ENCODE measurements at places on chromosomes 11 and 22.

- no peak for DNase-seq
Measured at GRCh38 chr22:32342977-32343376, 14.7 kb upstream of the RFPL3 start.

DNA sequence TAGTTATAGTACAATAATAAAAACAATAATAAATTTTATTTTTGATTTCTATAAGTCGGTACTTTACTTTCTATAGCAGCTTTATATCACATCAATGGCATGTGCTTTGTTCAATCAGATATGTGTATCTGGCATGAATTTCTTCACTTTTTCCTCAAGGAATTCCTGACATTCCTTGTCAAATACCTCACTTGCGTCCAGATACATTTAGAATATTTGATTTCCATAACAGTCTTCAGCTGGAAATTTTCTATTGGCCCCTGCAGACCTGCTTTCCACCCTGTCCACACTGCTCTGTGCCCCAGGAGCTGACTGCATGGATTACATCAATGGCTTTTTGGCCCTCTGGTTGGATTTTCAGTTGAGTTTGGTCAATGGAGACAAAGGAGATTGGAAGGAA lies 93.2 kb downstream of the FAR1 start:
- DNase-seq, result no peak

DNA sequence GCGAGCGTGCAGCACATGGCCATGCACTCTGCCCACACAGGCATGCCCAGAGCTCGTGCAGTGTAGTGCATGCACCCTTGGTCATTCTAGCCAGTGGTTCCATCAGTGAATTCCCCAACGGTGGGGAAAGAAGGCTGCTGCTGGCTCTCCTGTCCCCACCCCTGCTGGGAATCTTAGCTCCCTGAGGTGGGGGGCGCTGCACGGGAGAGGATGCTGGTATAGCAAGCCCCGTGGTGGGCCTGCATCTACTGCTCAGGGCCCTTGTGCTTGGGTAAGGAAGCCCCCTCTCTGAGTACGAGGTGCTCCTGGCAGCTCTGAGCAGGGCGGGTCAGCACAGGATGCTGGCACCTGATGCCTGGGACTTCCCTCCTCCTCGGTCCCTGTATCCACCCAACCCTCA lies 18.5 kb upstream of the BAIAP2L2 start:
- no peak for DNase-seq

GRCh38 chr11:68173926-68174325 lies 39.2 kb downstream of the KMT5B start:
- DNase-seq, result no peak

DNA sequence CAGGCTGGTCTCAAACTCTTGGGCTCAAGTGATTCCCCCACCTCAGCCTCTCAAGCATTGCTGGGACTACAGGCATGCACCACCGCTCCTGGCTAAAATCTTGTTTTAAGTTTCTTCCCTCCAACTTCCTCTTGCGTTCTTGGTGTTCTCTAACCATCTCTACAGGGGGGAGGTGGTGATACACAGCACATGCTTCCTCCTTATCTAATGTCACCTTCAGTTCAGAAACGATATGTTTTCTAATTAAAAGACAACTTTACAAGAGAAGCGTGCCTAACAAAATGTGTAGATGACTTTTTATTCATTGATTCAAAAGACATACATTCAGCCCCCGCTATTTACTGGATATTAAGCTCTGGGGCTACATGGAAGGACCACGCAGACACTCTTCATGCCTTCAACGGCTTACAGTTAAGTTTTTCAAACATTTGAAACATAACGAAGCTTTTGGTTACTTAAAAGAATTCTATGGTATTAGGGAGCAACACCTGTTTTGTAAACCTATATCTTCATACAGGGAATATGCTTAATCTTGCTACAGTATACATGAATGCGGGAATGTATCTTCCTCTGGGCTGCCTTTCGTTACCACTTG lies 933 bp upstream of the DLAT start:
- DNase-seq, result no peak

DNA sequence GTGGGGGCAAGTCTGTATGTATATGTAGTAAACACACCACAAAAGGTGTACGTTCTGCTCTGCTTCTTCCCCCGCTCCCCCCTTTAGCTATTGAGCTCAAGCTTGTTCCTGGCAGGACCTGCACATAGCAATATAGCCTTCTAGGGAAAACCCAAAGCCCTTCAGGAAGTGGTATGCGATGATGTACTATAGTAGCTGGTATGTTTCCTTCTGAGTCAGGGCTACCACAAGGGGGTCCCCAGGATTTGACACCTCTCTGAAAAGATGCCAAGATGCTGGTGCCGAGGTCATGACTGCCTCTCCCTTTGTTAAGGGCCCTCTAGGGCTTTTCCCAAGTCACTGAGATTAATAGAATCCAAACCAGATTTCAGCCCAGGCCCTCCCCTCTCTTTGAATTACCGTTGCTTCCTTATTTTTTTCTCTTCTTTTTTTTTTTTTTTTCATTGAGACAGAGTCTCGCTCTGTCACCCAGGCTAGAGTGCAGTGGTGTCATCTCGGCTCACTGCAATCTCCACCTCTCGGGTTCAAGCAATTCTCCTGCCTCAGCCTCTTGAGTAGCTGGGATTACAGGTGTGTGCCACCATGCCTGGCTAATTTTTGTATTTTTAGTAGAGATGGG lies 268.4 kb downstream of the ETS1 start:
- peak; percentile 44 for DNase-seq

DNA sequence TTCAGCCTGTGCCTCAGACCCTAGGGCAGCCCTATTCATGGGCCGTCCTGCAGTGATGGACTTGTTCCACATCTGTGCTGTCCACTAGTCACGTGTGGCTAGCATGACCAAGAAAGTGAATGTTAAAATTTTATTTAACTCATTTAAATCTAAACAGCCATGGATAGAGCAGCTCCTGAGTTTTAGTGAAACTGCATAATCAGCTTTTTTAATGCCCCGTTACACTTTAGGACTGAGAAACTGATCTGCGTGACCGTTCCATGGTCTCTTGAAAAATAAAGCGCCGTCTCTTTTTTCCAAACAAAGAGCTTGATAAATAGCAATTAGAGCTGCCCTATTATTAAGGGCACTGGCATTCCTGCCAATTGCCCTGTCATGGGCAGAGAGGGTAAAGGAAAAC lies 76.5 kb upstream of the SNX19 start:
- no peak for DNase-seq

GRCh38 chr11:2847561-2847960 lies 38.0 kb downstream of the CDKN1C start:
- no peak for DNase-seq

DNA sequence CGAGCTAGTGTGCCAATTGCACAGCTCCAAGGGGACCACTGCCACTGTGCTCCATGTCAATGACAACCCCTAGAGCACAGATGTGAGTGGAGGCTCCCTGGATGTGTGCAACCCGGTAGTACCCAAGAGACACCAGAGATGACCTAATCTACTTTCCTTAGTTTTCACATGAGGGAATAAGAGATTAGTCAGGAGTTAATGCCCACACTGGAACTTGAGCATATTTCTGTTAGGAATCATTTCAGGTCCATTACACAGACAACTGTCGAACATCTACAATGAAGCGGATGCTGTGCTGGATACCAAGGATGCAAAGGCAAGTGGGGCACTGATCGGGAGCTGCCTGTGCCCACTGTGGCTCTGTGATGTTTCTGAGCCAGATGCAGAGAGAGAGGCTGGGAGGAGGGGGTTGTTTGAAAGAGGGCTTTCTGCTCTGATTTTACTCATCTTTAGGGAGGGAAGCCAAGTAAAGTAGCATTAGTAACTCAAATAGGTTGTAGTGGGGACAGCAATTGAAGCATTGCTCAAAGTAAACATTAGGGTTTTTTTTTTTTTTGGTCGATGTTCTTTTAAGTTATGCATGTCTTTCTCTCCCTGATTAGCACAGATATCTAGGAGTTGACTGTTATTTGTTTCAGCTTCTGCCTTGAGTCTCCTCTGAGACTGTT lies 82.5 kb upstream of the SORL1-AS1 start:
- no peak for DNase-seq

GRCh38 chr11:75140269-75141138 lies 10.4 kb upstream of the SLCO2B1 start:
- DNase-seq, result peak; percentile 52

DNA sequence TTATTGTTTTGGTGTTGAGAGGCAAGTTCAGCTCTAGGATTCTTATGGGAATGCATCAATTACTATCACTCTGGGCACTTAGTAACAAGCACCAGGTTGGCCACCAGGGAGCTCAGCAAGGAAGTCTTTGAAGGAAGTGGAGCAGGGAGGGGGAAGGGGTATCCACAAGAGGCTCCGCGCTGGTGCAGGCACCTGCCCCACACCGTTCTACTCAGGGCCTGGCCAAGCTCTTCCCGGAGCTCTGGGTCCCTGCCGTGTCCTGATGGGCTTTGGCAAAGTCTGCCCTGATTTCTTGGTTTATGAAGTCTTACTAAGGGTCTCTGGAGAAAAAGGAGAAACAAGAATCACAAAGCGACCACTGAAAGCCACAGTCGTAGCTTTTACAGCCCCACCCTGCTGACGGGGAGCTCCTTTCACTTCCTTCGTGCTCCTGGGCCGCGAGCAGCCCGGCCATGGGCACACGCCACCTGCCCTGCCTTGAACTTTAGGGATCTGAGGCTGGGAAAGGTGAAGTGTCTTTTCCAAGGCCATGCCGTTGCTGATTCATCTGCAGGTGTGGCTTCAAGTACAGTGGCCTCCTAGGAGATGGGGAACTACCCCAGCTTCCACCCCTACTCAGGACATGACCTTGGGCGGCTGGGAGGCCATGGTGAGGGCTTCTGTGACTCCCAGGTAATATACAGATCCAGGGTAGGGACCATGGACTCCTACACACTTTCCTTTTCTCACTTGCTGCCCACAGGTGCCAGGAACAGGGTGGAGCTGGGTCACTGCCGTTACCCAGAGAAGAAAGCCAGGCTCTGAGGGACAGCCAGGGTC lies 15.9 kb upstream of the LRRC32 start:
- no peak for DNase-seq

DNA sequence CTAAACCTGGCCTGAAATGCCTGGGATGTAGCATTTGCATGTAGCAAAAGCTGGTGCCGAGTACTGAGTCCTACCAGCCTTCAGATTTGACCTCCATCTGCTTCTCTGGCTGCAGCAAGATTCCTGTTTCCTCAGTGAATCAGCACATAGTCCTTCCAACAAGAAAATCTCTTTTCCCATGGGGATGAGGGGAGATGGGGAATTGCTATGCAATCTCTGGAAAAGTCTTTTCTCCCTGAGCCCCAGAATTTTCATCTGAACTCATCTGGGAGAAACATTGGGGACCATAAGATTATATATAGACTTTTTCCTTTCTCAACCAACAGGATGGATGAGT lies 32.0 kb upstream of the YWHAH start:
- no peak for DNase-seq

- no peak for DNase-seq
Measured at GRCh38 chr11:93013646-93014045, 44.2 kb downstream of the MTNR1B start.

DNA sequence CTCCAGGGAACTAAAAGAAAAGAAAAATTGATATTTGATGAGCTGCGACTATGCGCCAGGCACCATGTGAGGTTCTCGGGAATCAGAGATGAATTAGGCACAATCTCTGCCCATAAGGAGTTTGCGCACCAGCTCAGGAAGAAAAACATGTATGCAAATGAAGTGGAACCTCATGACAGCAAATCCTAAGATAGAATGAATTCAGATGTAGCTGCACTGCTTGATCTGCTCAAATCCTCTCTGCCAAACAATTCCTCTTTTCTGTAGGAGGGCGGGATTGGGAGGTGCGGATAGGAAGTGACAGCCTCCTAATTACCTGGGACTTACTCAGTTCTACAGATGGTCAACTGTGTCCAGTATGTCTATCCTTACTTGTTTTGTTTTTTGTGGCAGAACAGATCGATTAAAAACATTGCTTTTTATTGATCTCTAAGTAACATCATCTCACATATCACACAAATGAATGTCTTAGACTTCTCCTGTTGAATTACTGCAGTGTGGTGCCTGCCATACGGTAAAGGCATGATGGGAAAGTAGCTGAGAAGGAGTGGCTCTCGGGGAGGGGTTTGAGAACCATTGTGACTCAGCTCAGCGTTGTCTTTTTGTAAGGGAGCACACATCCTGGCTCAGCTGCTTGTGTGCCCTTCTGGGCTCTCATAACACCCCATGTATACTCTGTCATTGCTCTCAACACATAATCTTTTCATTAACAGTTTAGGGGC lies 13.9 kb downstream of the CRTAM start:
- DNase-seq, result no peak

GRCh38 chr11:64156235-64157011 lies 9.5 kb downstream of the MACROD1 start:
- no peak for DNase-seq

- DNase-seq, result no peak
Measured at GRCh38 chr11:17724020-17724908, 4.9 kb downstream of the MYOD1 start.

DNA sequence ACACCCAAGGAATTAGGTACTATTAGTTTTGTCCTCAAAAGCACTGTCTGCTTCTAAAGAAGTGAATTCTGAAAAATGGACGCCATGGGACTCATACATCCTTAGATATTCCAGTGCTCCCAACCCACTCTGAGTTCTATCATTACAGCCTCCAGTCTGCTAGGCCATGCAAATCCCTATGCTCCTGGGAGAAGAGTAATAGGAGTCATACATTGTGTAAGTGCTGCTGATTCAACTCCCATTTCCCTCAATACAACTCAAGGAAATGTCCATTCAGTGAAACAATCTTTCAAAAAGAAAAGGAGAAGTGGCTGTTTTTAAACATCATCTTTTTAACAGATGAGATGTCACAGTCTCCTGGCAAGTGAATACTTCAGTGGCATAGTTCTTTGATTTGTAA lies 590.2 kb upstream of the LRRC4C start:
- DNase-seq, result no peak

DNA sequence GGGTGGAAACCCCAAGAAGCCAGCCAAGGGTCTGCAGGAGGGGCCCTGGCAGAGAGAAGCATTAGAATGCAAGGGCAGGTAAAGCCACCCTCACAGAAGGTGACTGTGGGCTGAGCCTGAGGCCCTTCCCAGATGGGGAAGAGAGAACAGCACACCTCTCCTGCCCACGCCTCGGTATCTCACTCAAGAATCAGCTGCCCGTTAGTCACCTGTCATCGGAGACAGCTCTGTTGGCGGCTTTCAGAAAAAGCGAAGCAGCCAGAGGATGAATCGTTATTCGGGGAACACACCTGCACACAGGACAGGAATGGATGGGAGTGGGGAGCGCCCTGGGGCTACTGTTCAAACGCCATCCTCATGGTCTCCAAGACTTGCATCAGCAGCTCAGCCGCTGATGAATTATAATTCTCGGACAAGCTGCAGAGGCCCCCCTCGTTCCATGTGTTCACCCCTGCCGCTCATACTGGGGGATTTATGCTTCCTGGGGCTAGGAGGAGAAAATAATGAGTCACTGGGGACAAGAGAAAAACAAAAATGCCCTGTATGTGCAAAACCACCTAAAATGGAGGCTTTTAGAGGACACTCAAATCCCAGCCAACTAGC lies 21.6 kb upstream of the TMA7B start:
- no peak for DNase-seq

Data from GM18507 (cell line).